ENCODE measurements at places on chromosomes 12 and 14.

DNA sequence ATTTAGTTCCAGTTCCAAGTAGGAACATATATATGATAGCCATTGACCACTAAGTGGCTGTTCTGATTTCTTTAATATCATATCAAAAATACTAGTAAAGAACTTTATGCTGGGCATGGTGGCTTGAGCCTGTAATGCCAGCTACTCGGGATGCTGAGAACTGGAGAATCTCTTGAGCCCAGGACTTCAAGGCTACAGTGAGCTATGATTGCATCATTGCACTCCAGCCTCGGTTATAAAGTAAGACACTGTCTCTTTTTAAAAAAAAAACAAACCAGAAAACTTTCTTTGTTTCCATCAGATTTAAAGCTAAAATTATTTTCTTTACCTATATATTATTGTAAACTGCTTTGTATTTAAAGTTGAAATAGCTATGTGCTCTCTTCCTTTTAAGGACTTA is 127.0 kb downstream of the SCAF11 start:
- DNase-seq: no peak

GRCh38 chr14:105283028-105283427 is 17.8 kb downstream of the BRF1 start:
- DNase-seq: no peak

GRCh38 chr14:64636980-64637429 is 67.2 kb upstream of the PLEKHG3 start:
- no peak for DNase-seq

DNA sequence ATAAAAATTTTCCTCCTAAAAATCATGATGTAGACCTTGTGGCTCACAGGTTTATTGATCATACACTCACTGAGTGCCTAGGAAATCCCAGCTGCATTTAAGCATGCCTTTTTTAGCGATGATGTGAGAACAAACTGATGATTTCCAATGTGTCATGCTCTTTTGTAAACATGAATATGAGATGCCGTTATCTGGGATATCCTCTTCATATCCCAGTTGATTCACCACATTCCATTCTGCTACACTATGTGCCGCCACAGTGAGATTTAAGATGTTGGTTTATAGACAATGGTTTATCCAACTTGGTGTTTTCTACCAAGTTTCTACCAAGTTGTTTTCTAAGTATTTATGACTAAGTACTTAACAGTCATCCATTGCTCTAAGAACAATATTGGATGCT is 5.2 kb downstream of the OR4E1 start:
- no peak for DNase-seq

GRCh38 chr12:127293507-127294310 is 973.3 kb upstream of the TMEM132C start:
- DNase-seq: no peak

- DNase-seq: no peak
These were observed 279.9 kb upstream of the FAR2 start for GRCh38 chr12:28869197-28869596.

GRCh38 chr12:116043659-116044535 is 233.6 kb downstream of the MED13L start:
- no peak for DNase-seq

DNA sequence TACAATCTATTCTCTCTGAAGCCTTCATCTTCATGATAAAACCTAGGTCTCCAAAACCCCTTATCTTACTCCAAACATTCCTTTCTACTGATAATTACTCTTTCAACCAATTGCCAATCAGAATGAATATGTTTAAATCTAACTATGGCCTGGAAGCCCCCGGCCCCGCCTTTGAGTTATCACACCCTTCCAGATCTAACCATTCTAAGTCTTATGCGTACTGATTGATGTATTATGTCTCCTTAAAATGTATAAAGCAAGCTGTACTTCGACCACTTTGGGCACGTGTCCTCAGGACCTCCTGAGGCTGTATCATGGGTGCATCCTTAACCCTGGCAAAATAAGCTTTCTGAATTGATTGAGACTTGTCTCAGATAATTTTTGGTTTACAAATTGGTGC is 14.4 kb downstream of the PABPN1 start:
- no peak for DNase-seq

- DNase-seq: peak; percentile 87
These were observed 18.1 kb upstream of the SGPP1 start for GRCh38 chr14:63745858-63746425.

DNA sequence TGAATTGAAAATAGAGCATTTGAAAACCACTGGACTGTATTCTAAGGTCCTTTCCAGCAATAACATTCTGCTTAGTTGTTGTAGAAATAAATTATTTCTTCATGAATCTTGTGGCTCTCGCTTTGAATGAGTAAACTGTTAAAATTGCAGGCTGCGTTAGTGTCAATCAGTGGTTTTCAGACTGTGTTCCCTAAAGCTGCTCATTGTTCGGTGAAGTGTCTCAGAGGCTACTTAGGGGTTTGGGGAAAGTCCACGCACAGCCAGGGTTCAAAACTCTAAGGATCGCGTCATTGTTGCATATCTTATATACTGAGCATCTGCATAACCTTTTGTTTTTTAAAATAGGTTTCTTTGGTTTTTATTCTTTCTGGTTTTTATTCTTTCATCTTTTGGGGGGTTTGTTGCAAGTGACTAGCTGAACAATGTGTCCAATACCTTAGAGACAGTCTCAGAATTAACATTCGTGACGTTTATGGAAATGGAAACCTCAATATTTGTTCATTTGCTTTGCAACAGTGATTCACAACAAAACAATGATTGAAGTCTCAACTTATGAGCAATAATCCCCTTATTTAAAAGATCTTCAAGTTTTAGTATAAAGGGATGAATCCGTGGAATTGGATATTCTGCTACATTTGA is 108.1 kb downstream of the TTLL5 start:
- no peak for DNase-seq

DNA sequence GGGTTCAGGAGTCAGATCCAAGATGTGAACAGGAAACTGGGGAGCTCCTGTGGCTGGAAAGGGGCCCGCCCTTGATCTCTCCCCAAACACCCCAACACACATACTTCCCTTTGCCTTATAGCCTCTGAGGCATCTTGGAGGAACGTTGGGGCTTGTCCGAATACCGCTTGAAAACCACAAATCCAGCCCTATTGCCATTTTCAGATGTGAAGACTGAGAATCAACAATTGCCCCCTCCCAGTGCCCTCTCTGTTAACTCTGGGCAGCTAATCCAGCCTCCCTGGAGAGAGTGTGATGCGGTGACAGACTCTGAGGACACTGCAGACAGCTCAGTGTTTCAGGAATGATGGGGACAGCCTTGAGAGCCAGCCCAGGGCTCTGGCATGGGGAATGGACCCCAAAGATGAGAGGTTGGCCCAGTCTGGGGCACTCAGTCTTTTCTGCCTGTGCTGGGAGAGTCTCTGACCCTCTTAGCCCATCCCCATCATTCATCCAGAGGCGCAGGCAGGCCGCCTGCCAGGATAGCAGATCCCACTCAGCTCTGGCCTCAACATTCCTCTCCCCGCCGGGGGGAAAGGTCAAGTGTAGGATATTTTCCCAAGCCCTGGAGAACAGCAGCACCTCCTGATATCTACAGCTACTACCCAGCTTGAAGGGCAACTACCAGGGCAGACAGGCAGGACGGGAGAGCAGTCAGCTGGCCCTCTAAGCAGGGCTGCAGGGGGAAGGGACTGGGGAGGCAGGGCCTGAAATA is 24.6 kb upstream of the LTBP2 start:
- DNase-seq: no peak

- DNase-seq: no peak
These were observed 274.9 kb downstream of the PAWR start for GRCh38 chr12:79415746-79416435.

DNA sequence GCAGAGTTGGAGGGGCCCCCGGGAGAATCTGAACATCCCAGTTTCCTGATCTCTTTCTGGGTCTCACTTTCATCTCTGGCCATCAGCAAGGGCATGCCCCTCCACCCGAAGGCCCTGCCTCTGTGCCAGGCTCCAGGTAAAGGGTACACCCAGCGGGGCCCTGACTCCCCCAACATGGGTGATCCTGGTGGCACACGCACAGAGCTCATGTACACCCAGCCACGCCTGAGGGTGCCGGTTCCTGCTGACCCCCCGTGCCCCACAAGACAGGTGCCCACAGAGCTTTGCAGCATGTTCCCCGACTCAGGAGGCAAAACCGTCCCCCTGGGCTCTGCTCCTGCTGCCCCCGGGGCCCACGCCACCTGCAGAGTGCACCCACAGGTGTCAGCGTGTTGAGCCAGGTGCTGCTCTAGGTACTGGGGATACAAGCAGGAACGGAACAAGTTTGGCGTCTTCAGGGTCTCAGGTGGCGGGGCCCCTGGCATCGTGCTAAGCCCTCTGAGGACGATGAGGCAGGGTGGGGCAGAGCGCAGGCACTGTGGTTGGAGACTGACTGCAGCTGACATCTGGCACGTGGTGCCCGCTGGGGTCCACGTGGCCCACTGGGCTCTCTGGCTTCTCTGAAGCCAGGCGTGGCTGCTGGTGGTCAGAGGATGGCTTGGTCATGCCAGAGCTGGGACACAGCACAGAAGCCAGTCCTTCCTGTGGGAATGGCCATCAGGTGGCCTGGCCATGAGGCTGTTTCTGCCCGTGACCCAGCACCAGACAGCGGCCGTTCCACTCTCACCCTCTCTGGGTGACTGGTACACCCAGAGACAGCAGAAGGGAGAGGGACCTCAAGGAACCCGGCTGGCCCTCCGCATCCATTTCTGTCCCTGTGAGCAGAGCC is 13.8 kb downstream of the BAG5 start:
- no peak for DNase-seq

DNA sequence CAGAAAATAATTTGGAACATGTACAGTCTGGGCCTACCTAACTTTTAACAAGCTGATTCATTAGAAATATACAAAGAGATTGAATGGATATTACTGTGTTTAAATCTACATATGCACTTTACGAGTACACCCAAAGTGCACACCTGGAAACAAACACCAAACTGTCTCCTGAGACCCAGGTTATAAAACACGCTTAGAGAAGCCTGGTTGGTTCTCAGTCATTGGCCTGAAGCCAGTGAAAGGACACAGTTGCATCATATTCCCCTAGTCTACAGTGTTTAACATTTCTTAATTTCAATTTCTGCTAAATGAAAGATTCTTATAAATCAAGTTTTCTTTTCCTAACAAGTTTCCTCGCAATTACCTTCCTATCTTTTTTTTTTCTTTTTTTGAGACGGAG is 209.5 kb downstream of the FBXL14 start:
- DNase-seq: no peak

DNA sequence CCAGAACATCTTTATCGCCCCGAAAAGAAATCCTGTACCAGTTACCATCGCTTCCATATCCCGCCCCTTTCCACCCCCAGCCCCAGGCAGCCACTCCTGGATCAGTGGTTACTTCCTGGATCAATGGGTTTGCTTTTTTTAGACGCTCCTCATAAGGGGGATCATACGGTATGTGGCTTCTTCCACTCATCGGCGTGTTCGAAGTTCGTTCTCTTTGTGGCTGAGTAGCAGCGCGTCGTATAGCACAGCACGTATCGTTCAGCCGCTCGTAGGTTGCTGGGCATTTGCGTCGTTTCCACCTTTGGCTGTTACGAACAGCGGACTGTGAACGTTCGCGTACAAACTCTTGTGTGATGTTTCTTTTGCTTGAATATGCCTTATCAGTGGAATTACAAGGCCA is 1.8 kb downstream of the NOC4L start:
- no peak for DNase-seq
